ENCODE measurements at places on chromosomes 7 and 10.
A peak's percentile ranks its signal among the peaks of the same experiment; 100 is the strongest.

- peak; percentile 27 for DNase-seq
These were observed 1.3 kb upstream of the SLC26A5 start for GRCh38 chr7:103447073-103447960.

GRCh38 chr10:70769121-70769520 lies 16.1 kb downstream of the TBATA start:
- no peak for DNase-seq

DNA sequence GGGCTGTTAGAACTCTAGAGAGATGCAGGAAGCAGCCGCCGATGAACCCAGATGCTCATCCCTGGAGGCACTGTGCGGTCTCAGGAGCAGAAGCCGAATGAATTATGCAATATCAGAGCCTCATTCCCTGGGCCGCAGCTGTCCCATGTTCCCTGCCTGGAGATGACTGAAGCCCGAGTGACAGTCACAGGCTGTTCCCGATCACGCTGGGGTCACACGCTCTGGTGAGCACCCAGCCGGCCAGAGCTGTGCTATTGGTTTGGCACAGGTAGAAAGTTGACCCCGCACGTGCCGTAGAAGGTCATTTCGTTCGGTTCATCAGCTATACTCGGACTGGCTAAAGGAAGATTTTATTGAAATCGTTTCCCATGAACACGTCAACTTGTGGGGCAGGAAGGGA lies 140.5 kb upstream of the SH2B2 start:
- no peak for DNase-seq

- DNase-seq, result no peak
These were observed 91.4 kb upstream of the PIK3CG start for GRCh38 chr7:106773721-106774120.

- DNase-seq, result no peak
These were observed 41.6 kb downstream of the NEBL start for GRCh38 chr10:20855398-20856038.

- DNase-seq, result no peak
These were observed 28.2 kb downstream of the PTPRE start for GRCh38 chr10:127935071-127935561.

DNA sequence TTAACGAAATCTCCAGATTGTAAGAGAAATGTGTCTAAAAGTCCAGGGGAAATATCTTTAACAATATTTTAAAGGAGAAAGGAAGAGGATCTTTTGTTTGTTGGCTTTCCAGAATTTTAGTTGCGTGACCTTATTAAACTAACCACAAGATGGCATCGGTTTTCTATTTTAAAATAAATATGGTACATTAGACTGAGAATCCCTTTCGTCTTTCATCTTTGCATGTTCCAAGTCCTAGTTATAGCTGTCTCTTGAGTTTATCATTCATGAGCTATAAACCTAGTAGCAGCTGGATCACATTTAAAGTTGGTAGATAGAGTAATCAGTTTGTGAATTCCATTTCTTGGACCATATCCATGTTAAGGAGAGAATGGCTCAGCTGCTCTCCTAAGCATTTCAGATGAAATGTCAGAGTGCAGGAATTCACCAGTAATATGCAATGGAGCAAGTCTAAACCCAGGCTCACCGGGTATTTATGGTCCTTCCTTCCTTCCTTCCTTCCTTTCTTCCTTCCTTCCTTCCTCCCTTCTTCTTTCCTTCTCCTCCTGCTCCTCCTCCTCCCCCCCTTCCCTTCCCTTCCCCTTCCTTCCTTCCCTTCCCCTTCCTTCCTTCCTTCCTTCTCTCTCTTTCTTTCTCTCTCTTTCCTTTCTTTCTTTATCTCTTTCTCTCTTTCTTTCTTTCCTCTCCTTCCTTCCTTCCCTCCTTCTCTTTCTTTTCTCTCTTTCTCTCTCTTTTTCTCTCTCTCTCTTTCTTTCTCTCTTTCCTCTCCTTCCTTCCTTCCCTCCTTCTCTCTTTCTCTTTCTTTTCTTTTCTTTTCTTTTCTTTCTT lies 57.8 kb upstream of the RAB18 start:
- DNase-seq, result no peak

- DNase-seq, result no peak
These were observed 1172.9 kb upstream of the AUTS2 start for GRCh38 chr7:68425377-68425776.

- DNase-seq, result no peak
These were observed 87.2 kb upstream of the UNC5B start for GRCh38 chr10:71124921-71125748.

DNA sequence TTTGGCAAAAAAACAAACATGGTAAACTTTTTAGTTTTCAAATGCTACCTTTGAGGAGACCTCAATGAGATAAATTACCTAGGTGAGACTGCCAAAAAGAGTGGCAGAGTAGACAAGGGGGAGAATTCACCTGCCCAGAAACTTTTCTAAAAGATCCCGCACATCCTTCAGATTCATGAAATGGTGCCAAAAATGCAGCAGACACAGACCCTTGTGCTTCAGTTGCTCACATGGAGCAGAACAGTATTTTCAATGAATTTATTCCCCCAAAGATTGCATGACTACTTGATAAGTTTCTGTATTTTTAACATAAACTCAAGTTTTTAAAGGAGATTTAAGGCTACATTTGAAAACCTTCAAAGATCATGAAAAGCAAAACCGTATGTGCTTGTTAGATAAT lies 270.0 kb downstream of the TRIL start:
- no peak for DNase-seq

DNA sequence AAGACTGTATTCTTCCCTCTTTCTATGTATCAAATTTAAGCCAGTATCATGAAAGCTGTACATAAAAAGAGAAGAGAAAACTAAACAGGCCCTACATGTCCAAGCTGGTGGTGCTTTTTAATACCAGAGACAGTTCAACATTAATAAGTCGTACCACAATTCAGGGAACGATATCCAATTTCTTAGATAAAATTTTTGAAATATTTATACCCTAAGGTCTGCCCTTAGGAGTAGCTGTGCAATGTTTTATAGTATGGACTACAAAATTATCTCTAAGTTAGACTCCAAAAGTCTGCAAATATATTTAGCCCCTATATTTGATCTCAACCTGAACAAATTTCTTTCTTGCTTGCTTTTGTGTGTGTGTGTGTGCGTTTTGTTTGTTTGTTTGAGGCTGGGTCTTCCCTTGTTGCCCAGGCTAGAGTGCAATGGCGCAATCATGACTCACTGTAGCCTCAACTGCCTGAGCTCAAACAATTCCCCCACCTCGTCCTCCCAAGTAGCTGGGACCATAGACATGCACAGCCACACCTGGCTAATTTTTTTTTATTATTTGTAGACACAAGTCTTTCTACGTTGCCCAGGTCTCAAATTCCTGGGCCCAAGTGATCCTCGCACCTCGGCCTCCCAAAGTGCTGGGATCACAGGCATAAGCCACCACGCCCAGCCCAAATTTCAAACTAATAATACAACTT lies 13.2 kb downstream of the ARHGAP19 start:
- DNase-seq, result no peak

DNA sequence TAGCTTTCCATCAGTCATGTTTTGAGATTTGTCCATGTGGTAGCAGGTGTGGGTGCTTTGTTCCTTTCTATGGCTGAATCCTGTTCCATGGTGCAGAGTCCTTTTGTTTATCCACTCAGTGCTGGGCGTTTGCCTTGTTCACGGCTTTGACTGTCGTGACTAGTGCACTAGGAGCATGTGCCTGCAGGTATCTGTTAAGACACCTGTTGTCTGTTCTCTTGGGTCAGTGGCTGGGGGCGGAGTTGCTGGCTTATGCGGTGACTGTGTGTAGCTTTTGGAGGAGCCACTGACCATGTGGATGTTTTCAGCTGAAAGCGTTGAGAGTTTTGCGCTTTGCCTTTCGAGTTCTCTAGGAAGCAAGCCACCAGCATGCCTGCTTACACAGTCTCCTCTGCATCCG lies 573.1 kb upstream of the FOXK1 start:
- no peak for DNase-seq

DNA sequence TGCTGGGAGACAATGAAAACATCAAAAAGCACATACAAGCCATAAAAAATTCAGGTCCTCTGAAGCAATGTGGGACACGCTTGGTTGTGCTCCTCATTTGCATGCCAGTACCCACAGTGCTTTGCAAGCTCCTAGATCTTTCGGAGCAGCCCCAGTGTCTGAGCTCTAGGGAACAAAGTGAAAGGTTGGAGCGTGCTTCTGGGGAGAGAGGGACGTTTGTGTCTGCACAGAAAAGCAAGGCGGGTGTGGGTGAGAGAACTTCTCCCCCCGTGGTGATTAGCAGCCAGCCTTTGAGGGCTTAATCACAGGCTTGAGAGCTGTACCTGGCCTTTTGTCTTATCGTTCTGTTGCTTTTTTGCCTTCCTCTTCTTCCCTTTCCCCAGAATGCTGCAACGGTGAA lies 76.7 kb upstream of the HABP2 start:
- no peak for DNase-seq

GRCh38 chr7:155283565-155284194 lies 14.0 kb upstream of the INSIG1 start:
- no peak for DNase-seq

DNA sequence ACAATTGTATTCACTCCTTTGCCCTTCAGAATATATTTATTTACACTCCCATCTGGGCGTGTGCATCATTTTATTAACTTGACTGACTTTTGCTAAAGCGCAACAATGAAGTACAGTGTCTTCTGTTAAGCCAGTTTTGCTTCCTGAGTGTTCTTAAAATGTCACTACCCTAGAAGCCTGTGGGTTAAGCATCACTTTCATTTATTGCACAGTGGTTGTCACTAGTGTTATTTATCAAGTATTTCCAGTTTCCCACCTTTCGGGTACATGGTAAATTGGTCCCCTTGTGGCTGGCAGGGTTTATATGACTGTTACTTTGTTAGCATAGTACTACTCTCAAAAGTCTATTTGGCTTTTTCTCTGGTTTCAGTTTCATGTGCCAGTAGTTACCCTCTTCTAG lies 3.3 kb downstream of the HILPDA start:
- DNase-seq, result no peak

- peak; percentile 45 for DNase-seq
These were observed 4.2 kb upstream of the PILRA start for GRCh38 chr7:100369105-100369504.

GRCh38 chr7:21141476-21141875 lies 286.4 kb upstream of the SP4 start:
- DNase-seq, result no peak

GRCh38 chr10:15782851-15783250 lies 63.1 kb upstream of the ITGA8 start:
- no peak for DNase-seq

GRCh38 chr10:103861505-103861904 lies 6.1 kb upstream of the SH3PXD2A start:
- DNase-seq, result no peak

GRCh38 chr7:123372368-123372767 lies 162.0 kb downstream of the IQUB start:
- DNase-seq, result no peak

DNA sequence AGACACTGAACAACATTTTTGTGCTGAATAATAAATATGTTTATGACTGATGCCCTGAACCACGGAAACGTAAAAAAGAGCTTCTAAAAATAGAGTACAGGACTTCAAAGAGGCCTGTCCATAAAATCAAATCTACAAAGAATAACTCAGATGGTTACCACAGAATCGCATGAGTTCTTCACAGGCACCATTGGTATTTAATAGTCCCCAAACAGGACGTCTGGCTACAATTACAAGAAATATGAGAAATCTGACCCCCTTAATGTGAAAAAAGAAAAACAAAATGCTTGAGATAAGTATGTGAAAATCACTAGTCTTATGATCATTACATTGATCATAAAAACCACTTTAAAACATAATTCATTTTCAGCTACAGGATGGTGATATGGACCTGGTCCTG lies 20.8 kb downstream of the CYTH3 start:
- no peak for DNase-seq

GRCh38 chr7:80236681-80237080 lies 102.0 kb downstream of the GNAI1 start:
- DNase-seq, result no peak

- no peak for DNase-seq
These were observed 31.2 kb downstream of the FAM171A1 start for GRCh38 chr10:15339892-15340291.

DNA sequence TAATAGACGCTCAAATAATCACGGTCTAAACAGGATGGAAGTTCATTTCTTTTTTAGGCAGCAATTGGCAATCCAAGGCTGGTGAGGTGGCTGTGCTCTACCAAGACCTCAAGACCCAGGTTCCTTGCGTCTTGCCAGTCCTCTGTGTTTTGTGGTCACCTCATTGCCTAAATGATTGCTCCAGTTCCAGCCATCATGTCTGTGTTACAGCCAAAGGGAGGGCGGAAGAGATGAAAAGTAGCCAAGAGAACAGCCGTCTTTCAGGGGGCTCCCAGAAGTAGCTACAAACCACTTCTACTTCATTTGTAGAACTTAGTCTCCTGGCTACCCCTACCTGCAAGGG lies 19.2 kb upstream of the C10orf67 start:
- no peak for DNase-seq

GRCh38 chr7:101426303-101427011 lies 63.8 kb downstream of the COL26A1 start:
- DNase-seq, result no peak

GRCh38 chr7:30065746-30066145 lies 37.5 kb downstream of the PLEKHA8 start:
- no peak for DNase-seq

DNA sequence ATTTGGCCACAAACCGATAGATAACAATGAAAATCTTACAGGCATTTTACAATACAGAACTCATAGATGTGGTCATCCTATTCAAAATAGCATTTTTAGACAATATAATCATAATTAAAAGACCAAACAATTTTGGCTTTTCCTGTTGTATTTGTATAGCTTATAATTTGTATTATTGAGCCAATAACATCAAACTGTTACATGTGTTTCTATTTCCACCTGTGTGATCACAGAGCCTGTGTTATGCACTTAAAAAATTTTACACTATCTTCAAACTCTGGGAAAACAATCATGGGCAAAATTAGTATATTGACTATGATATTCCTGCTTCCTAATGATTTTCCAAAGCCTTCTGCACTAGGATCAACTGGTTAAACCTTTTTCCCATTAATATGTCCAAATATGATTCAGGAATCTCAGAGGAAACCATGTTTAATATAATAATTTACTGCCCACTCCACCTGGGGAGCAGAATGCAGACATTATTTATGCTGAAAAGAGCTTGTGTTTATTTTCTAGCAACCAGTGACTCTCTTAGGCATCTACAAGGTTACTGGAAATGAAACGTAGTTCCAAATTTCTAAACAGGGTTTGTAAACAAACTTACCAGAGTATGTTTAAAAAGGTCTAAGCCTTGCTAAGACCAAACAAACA lies 1.7 kb downstream of the RHOBTB1 start:
- DNase-seq, result no peak

- no peak for DNase-seq
These were observed 279.6 kb downstream of the DNAJB6 start for GRCh38 chr7:157616426-157616825.

DNA sequence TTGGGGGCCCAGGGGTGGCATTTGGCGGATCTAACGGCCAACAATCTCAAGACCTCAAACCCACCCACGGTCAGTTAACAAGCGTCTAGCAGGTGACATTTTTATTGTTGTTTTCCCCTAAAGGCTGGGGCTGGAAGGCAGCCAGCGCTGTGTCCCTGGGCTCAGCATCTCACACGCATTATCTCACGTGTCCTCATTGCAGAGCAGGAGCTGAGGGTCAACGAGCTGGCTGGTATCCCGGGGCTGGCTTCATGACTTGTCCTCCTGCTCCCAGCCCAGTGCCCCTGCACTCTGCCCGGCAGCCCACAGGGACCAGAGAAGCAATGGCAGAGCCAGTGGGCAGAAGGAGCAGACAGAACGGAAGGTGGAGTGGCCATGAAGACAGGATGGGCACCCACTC lies 54.4 kb upstream of the TMEM273 start:
- no peak for DNase-seq

- no peak for DNase-seq
These were observed 116.4 kb downstream of the ITGB8 start for GRCh38 chr7:20447021-20447650.

GRCh38 chr10:1240341-1240775 lies 184.2 kb downstream of the WDR37 start:
- no peak for DNase-seq
